ENCODE measurements at places on chromosomes 5 and 9.

DNA sequence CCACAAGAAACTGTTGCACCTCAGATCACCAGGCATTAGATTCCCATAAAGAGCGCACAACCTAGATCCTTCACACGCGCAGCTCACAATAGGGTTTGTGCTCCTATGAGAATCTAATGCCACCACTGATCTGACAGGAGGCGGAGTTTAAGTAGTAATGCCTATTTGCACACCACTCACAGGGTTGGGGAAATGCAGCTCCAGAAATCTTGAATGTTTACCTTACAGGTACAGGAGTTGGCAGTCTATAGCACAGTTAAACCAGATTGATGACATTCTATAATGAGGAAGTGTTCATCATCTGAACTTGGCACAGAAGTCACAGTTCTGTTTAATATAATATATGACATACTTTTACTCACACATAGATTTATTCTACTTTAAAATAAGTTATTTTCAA lies 732.2 kb upstream of the ZNF608 start:
- DNase-seq: no peak

DNA sequence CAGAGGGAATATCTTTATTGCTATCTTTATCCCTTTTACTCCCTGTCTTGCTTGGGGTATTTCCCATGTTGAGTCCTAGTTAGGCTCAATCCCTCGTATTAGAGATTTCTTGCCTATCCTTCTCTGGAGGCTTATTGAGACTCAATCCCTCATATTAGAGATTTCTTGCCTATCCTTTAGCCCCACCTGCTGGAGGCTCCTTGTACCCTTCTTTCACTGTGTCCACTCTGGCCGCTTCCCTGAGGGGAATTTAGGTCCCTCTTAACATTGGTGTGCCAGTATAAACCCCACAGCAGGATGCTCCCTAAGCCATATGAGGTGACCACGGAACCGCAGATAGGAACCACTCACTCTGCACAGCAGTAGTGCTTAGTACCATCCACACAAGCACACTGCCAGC lies 110.7 kb upstream of the MAMDC2 start:
- DNase-seq: no peak

DNA sequence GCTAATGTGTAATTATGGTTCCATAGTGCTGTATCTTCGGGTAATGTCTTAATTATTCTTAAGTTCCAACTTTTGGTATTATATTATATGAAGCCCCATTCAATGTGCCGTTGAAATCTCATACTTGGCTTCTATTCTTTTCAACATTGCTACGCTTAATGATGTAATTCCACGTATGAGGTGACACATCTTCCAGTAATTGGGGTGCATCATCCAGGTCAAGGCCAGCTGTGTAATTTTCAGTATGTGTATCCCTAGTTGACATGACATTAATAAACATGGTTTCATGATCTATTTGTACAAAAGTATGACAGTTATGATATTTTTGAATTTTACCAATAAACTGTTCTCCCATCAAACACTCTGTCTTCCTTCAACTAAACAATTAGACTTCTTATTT lies 546.3 kb downstream of the CTNND2 start:
- DNase-seq: no peak

- no peak for DNase-seq
Measured at GRCh38 chr5:172710676-172711075, 60.3 kb downstream of the DUSP1 start.

GRCh38 chr9:35757226-35757891 lies 3.3 kb upstream of the MSMP start:
- DNase-seq: no peak

DNA sequence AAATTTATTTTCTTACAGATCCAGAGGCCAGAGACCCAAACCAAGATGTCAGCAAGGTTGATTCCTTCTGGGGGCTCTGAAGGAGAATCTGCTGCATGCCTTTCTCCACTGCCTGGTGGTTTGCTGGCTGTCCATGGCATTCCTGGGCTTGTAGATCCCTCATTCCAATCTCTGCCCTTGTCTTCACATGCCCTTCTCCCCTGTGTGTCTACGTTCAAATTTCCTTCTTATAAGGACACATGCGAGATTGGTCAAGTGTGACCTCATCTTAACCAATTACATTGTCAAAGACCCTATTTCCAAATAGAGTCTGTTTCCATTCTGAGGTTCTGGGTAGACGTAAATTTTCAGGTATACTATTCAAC lies 84.5 kb upstream of the RAI14 start:
- no peak for DNase-seq

DNA sequence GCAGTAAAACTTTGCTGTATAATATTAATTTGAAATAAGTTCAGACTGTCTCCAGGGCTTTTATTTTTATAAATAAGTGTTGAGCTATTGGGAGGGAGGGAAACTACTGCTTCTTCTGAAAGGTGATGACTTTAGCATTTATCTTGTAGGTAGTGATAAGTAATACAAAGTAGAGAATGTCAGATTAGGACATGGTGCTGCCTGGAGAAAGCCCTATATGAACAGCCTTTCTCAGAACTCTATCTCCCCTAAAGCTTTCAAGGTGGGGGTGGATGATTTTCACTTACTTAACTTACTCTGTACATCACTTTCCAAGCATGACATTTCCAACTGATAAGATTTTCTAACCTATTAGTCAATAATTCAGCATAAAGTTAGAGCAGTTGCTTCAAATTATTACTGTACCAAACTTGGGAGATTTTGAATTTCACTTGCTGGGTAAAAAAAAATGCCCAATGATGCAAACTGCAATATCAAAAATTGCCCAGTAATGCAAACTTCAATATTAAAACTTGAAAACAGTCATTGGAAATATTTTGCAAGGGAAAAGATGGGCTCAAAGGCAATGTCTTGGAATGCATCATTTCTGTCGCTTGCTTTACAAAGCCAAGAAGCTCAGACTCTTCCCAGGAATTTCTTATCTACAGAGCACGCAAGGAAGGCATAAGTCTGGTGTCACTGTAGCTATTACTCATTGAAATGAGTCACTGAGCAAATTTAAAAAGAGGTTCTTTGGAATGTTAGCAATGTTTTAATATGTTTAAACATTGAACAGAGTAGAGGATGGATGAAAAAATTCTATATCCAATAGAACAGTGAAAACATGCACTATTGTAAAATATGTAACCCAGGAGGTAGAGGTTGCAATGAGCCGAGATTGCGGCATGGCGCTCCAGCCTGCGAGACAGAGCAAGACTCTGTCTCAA lies 569.5 kb downstream of the PSAT1 start:
- no peak for DNase-seq

GRCh38 chr5:8550921-8551320 lies 682.0 kb downstream of the MTRR start:
- DNase-seq: no peak

- DNase-seq: no peak
Measured at GRCh38 chr9:121608168-121608853, 43.1 kb upstream of the DAB2IP start.

DNA sequence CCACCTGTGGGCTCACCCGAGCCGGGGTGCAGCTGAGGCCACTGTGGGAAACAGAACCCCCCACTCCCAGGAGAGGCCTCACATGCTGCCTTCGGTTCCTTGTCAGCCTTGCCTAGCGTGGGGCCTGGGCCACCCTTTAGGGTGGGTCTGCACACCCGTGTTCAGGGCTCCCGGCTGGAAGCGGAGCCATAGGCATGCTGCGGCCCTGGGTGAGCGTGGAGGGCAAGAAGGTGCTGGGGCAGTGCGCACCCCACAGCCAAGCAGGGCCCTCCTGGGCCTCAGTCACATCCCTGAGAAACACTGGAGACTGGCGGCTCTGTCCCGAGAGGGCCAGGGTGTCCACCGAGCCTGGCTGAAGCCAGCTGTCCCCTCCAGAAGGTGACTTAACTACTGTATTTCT lies 41.9 kb downstream of the GOLM1 start:
- no peak for DNase-seq

DNA sequence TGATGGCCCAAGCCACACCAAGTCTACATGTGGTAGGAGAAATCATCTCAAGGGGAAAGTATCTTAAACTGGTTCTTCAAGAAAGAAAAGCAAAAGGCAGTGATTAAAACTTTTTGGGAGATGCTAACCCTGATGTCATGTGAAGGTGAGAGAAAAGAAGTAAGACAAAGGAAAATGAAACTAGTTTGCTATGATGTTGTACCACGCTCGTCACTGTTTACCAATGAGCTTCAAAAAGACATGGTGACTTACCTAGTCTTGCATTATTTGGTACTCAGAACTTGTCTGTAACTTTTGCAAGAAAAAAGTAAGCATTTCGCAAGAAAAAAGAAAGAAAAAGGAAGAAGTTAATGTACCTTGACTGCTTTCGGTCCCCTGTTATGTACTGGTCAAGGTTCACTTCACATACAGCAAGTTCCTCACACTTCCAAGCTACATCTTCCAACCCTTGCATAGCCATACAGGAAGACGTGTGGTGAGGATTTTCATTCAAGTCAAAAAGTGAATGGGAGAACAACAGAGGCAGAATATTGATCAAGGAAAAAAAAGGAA lies 739.3 kb downstream of the NR2F1-AS1 start:
- no peak for DNase-seq

GRCh38 chr5:139658928-139659667 lies 10.9 kb downstream of the CXXC5 start:
- DNase-seq: no peak

DNA sequence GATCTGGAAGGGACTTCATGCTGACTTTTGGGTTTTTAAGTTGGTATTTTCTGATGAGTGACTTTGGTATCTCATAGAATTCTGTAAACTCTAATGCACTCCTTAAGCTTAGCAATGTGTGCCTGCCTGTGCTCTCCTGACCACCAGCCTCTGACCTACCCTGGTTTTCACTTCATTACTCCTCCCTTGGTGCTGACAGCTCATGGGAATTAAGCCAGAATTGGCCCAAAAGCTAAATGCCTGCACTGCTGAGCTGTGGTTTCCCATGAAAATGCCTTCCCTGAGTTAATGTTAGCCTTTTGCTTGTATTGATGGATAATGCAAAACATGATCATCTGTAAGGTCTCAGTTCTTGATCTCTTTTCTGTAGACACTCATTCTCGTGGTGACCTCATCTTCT lies 308.0 kb downstream of the DOCK8 start:
- no peak for DNase-seq

DNA sequence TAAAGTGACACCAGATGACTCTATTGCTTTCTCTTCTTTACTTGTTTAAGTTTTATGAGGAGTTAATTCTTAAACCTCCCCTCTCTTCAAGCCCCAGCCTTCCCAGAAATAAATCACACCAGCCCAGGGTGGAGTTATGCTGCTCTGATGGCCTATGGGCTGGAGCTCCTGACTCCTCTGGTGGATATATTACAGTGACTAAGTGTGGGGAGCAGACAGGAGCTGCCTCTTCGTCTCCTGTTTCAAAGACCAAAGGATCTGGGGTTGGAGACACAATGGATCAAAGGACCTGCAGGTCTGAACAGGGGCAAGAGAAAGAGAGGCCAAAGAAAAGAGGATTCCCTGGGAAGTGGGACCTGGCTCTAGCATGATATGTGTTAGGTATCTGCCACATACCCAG lies 312.0 kb upstream of the MSX2 start:
- no peak for DNase-seq

DNA sequence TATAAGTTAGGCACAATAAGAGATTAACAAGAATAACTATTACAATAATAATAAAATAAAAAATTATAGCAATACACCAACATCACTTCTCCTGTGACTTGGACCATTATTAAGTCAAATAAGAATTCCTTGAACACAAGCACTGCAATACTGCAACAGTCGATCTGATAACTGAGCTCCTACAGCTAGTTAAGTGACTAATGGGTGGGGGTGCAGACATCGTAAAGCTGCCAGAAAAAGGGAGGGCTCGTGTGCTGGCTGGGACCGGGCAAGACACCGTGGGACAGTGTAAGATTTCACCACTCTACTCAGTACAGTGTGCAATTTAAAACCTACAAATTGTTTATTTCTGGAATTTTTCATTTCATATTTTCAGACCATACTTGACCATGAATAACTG lies 78.8 kb downstream of the SNX24 start:
- no peak for DNase-seq

DNA sequence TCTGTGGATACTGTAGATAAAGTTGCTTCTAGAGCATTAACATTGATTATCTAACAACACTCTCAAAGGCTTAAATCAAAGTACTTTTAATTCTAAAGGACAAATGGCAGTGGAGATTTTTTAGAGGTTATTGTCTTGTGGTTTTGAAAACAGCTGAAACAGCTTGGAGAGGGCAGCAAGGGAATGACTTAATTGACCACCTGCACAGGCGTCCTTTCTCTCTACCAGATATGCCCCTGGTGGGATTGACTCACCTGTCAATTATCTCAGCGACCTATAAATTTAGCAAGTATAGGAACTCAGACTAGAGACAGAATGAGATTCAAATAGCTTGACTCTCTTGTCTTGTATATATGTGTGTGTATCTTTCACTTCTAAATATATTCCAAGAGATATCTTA lies 13.5 kb downstream of the ARL14EPL start:
- DNase-seq: no peak

- no peak for DNase-seq
Measured at GRCh38 chr5:11958321-11958720, 54.1 kb upstream of the CTNND2 start.

- DNase-seq: no peak
Measured at GRCh38 chr5:95782181-95782580, 40.3 kb downstream of the GLRX start.

- no peak for DNase-seq
Measured at GRCh38 chr9:14107977-14108376, 206.0 kb downstream of the NFIB start.

Measured in smooth muscle cell of the brain vasculature (primary cell).